ENCODE measurements at places on chromosomes 16 and 17.

GRCh38 chr17:62693616-62694409, 66.3 kb downstream of the MRC2 start:
- no peak for DNase-seq

DNA sequence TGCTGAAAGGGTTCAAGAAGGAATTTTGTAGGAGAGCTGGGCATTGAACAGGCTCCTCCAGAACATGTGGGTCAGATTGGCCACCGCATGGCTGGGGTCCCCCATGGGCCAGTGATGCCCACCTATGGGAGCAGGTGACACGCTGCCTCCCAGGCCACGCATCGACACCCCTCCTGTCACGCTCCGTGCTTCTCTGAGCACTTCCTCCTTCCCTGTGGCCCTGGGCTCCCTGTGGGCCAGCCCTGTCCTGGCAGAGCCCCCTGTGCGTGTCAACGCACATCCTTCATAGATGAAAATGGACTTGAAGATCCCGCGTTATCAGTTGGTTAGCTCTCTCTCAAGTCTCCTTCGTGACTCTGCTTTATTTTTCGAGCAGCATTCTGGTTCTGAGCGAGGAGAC, 160.3 kb downstream of the RPTOR start:
- no peak for DNase-seq

GRCh38 chr17:70859829-70860228, 690.5 kb downstream of the KCNJ2 start:
- no peak for DNase-seq

DNA sequence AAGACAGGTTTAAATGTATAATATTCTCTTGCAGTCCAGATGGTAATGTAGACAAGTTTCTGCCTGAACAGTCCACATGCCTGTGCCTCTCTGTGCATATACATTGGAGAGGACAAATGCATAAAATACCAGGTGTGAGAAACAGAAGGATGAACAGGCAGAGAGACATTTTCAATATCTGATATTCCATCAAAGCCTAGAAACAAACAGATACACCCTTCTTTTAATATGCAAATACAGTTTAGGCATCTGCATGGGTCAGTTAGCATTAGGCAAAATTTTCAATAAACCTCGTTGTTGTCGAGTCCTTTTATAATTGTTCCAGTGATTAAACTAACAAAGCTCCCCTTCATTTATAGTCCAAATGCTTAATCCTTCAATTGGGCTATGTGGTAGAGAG, 897 bp downstream of the OMG start:
- no peak for DNase-seq

DNA sequence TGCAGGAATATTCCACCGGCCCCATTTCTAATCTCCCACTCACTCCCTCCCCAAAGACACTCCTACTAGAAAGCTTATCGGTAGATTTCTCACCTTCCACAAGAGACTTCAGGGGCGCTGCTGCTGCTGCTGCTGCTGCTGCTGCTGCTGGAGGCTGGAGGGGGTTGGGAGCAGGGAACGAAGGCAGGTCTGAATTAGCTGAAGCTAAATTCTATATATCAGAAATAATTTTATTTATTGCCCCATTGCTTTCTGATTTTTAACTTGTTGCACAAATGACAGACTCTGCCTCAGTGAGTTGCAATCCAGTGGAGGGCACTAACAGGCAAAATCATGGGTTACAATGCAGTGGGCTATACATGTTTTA, 25.8 kb upstream of the HLF start:
- DNase-seq: no peak

DNA sequence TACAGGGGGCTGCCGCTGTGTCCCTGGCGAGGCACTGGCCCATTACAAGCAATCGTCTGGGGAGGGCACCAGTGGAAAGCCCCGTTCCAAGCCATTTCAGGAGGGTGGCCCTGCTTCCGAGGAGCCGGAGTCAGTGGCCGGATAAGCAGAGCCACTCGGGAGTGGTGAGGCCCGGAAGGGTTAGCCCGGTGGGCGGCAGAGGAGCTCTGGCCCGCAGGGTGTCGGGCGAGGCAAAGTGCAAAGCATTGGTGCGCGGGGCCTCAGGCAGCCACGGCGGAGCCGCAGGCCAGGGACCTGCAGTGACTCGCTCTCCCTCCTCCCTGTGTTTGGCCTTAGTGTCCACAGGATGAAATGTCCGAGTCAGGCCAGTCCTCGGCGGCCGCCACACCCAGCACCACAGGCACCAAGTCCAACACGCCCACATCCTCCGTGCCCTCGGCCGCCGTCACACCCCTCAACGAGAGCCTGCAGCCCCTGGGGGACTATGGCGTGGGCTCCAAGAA, 24.6 kb downstream of the NME3 start:
- DNase-seq: no peak

DNA sequence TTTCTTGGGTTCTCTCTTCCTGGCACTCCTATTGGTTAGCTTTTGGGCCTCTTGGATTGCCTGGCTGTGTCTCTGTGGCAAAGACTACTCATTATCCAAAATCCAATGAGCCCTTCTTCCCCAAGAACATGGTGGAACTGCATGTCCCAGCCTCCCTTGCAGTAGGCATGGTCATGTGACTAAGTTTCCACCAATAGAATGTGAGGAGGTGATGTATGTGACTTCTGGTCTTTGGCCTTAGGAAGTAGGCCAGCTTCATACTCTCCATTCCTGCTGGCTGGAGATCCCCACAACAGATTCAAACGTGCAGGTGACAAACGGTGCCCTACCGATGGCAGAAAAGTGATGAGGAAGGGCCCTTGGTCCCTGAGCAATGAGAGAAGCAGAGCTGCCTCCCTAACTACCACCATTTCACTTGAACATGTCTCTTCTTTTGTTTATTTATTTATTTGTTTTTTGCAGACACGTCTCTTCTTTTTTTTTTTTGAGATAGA, 17.3 kb upstream of the SPN start:
- peak; percentile 89 for DNase-seq

DNA sequence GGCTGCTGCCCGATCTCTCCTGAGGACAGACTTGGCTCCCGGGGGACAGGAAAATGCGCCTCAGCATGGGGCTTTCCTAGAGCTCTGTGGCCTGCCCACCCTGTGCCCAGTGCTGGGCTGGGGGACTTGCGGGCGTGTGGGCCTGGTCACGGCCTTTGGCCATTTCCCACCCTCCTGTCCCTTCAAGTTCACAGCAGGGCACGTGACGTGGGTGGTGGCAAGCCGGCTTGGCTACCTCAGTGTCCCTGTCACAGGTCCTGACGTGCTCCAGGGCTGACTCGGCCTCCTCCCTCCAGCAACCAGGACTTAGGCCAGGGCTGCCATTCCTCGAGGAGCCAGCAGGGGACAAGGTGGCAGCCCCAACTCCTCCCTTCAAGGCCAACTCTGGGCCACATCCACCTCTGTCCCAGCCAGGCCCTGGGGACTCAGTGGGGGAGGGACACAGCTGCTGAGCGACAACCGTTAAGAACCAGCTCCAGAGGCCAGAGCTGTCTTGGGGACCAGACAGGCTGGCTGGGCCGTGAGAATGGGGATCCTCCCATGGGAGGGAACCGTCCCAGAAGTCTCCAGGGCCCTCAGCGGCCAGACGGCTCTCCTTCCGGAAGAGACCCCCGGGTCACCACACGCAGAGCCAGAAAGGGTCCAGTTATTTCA, 981 bp upstream of the UNC13D start:
- DNase-seq: peak; percentile 89

DNA sequence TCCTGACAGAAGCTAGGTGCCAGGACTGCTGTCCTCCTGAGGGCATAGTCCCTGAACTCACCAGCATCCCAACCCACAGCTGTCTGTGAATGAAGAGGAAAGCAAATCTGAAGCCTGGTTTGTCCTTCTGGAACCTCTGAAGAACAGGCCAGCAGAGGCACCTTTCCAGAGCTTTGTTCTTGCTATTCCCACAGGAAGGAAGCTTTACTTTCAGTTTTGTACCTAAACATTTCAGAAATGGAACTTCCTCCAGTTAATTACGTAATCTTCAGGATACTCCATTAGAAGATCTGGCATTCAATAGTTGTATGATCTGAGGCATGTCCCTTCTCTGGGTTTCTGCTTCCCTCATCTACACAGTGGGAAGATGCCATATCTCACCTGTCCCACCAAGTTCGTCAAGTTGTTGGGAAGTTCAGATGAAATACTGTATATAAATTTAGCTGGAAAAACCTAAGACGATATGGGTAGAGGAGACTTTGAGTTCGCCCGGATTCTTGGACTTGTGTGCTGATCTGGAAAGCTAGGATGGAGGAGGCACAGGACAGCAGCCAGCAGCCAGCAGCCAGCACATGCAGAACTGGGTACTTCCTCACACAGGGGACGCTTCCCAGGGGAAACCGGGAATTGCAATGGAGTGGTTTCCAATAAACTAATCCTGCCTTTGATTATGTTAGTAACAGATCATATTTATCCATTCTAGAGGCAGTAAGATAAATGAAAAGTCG, 22.4 kb downstream of the NXPH3 start:
- DNase-seq: no peak

GRCh38 chr17:9987779-9988585, 82.9 kb upstream of the RCVRN start:
- DNase-seq: peak; percentile 40

- peak; percentile 31 for DNase-seq
Measured at GRCh38 chr16:30491744-30492308, 19.3 kb downstream of the ITGAL start.

GRCh38 chr17:48433896-48434295, 3.9 kb upstream of the SKAP1 start:
- DNase-seq: no peak

DNA sequence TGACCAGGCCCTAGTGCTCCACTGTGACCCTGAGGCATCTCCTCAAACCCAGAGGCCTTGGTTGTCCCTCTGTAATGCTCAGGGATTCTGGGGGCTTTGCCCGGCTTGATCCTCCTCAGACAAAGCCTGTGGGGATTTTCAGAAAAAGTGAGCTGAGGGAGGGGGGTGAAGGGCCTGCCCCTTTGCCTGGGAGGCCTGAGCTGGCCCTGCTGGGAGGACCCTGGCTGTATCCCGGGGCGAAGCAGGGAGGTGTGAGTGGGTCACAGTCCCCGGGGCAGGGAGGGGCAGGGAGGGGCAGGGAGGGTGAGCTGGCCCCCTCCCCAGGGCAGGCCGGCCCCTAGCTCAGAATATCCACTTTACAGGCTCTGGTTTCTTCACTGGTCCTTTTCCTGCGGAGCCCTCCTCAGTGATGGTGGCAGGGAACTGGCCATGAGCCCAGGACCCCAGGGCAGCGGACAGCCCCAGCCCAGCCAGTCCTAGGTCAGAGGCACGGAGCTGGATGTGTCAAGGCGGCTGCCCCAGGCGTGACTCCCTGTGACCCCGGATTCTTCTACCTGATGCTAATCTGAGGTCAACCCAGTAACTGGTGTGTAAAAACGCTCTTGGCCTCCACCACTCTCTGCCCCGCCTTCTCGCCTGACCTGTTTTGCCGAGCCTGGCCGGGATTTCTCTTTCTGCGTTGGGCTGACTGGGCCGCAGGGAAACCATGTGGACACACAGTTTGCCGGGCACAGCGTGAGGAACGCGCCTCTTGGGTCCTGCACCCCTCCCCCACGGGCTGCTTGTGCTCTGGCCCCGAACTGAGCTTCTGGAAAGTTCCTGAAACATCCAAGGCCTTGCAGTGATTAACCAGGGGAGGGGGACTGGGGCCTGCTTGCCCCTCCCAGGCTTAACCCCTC, 5.8 kb upstream of the FASN start:
- DNase-seq: no peak
